Erythroblast (primary cell): ENCODE measurements at places on chromosomes 4 and X.
A peak's percentile ranks its signal among the peaks of the same experiment; 100 is the strongest.

- no peak for DNase-seq
These were observed 63.4 kb upstream of the MAB21L2 start for GRCh38 chr4:150518559-150518958.

GRCh38 chrX:23756165-23756564 is 13.1 kb upstream of the ACOT9 start:
- DNase-seq = peak; percentile 86

DNA sequence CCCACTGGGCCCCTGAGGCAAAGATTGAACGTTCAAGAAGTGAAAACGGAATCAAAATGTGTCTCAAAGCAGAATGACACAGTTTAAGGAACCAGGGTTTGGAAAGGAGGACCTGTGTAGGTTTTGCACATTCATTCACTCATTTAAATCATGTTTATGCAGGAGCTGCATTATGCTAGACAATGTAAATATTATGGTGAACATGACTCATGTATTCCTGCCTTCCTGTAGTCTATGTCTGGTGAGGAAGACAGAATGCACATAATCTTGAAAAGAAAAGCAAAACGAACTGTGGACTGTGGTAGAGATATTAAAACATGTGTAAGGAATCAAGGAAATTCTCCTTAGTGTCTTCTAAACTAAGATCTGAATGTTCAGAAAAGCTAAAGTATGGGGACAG is 311.8 kb upstream of the SMIM31 start:
- DNase-seq = no peak

- DNase-seq = no peak
These were observed 35.7 kb downstream of the PARM1 start for GRCh38 chr4:74968456-74969164.

DNA sequence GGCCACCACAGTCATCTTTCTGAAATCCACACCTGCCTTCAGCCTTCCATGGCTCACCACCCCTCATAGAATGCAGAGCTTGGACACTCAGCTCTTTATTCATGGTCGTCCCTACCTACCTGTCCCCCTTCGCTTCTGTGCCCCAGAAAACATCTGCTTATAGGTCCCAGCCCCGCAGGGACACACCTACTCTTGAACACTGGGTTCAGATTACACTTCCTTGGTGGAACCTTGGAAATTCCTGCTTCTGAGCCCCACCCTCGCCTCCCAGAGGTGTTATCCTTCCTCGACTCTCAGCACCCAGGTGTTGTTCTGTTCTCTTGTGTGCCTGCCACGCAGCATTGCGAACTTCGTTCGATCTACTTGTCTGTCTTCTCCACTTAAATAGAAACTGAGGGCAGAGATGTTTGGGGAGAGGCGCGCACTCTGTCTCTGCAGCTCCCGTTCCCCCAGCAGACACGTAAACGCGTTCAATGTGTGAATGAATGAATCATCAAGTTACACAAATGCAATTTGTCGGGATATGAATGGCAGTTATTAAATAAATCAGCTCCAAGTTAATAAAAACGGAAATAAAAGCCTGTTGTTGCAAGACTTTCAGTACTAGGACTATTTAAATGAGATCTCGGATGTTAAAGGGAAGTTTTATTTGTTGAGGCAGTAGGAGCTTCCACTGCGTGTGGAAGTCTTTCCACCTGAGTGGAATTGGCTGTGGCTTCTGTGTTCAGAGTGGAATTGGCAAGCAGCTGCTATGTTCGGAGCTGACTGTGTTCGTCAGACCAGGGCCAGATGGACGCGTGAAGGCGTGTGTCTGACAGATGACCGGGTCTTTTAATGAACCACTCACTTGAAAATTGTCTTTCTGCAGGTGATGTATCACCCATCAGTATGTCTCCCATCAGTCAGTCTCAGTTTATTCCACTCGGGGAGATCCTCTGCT is 95.6 kb downstream of the STOX2 start:
- DNase-seq = no peak

DNA sequence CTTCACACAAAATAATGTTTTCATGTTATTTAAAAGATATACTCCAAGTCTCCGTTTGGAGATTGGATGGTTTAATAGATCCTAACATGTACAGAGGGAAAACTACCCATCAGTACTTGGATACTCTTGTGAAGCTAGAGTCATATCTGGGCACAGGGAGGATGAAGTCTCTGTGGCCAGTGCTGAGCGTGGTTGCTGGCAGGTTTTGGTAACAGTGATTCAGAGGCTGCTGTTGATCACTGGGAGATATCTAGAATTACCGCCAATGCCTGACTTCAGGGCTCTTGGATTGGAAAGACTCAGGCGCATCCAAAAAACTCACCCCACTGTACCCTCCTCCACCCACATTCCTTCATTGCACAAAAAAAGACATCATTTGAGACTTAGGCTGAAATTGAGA is 107.2 kb upstream of the PGRMC2 start:
- DNase-seq = no peak

- no peak for DNase-seq
These were observed 21.4 kb upstream of the SMIM14 start for GRCh38 chr4:39660045-39660444.

DNA sequence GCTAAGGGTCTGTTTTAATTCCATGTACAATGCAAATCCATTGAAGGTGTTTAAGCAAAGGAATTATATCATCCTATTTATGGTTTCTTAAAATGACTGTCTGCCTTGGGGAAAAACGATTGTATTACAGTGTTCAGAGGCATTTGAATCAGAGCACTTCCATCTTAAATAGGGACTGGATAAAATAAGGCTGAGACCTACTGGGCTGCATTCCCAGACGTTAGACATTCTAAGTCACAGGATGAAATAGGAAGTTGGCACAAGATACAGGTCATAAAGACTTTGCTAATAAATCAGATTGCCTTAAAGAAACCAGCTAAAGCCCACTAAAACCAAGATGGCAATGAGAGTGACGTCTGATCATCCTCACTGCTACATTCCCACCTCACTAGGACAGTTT is 1167.2 kb upstream of the PABPC4L start:
- DNase-seq = no peak

DNA sequence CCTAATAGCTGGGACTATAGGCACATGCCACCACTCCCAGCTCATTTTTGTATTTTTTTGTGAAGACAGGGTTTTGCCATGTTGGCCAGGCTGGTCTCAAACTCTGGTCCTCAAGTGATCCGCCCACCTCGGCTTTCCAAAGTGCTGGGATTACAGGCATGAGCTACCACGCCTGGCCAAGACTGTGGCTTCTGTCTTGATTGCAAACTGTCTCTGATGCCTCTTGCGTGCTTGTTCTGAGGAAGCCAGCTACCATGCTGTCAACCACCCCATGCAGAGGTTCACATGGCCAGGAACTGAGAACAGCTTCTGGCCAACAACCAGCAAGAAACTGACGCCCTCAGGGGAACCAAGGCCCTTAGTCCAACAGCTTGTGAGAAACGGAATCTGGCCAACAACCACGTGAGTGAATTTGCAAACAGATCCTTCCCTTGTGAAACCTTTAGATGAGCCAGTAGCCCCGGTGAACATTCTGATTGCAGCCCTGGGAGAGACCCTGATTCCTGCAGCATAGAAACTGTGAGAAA is 71.2 kb downstream of the SUPT20HL2 start:
- no peak for DNase-seq

GRCh38 chr4:82975792-82976191 is 34.8 kb downstream of the LIN54 start:
- DNase-seq = no peak

DNA sequence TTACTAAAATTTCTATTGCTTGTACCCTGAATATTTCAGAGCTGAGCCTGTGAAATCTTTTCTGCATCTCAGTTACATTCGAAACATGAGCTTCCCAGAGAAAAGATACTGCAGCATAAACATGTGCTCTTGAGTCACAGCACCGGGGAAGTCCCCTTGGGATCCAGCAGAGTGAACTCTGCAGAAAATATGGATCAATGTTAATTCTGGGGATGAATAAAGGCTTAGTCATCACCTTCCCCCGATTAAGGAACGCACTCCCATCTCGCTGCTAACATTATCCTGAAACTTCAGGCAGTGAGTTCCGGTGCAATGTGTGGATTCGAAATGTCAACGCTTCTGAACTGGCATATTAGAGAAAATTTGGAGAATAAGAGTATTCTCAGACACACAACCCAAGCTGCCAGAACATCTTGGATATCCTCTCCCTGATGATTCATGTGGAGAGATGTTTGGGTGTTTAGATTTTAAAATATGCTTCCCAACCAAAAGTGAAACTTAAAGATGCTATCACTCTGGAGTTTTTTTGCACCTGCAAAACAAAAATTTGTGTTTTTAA is 90.8 kb downstream of the IRF2 start:
- no peak for DNase-seq

DNA sequence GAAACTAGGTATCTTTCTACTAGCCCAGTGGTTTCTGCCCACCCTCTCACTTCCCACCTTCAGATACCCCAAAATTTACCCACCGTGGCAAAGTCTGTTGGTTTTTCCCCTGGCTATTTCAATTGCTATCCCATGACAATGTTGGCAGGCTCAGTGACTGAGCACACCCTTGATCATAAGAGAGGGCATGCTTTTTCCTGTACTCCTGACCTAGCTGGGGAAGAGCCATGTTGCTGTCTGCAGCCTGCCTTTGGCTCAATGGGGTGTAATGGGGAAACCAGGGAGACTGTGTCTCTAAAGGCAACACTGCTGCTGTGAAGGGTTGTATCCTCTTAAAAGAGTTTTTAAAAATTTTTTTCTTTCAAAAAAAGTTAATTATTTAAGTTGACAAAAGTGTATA is 90.4 kb upstream of the CITED1 start:
- DNase-seq = no peak

GRCh38 chr4:101787701-101788316 is 2.7 kb upstream of the BANK1 start:
- DNase-seq = no peak

DNA sequence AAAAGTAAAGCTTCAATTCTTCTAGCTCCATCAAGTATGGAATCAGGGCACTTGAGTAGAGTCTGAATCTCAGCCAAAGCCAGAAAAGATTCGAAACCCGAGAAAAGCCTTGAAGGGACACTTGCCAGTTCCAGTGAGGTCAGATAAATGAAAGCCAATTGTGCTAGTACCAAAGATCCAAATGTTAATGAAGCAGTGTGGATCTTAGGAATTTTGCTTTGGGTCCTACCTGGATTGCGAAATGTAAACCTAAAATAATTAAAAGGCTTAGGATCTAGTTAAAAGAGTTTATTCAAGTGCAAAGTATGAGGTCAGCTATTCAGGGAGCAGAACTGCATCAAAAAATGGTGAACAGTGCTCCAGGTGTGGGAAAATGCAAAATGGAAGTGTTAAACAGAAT is 552.6 kb downstream of the NAP1L3 start:
- DNase-seq = no peak

DNA sequence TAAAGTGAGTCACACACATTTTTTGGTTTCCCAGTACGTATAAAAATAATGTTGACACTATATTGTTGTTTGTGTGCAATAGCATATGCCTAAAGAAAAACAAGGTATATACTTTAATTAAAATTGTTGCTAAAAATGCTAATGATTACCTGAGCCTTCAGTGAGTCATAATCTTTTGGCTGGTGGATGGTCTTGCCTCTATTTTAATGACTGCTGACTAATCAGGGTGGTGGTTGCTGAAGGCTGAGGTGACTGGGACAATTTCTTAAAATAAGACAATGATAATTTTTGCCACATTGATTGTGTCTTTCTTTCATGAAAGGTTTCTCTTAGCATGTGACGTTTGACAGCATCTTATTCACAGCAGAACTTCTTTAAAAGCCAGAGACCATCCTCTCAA is 21.0 kb upstream of the ANXA10 start:
- no peak for DNase-seq

- no peak for DNase-seq
These were observed 73.0 kb upstream of the PJA1 start for GRCh38 chrX:69238114-69238886.

GRCh38 chr4:188113156-188113555 is 3.8 kb upstream of the TRIML2 start:
- no peak for DNase-seq

DNA sequence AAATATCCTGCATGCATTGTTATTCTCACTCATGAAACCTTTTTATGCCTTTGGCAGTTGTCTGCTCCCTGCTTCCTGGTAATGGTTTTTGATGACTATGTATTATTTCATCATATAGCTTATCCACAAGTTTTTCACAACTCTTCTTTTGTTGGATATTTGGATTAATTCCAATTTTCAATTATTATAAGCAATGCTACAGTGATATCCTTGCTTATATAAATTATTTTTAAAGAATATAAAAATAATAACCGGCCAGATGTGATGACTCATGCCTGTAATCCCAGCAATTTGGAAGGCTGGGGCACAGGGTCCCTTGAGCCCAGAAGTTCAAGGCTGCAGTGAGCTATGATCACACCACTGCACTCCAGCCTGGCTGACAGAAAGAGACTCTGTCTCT is 47.0 kb downstream of the ASIC5 start:
- no peak for DNase-seq

DNA sequence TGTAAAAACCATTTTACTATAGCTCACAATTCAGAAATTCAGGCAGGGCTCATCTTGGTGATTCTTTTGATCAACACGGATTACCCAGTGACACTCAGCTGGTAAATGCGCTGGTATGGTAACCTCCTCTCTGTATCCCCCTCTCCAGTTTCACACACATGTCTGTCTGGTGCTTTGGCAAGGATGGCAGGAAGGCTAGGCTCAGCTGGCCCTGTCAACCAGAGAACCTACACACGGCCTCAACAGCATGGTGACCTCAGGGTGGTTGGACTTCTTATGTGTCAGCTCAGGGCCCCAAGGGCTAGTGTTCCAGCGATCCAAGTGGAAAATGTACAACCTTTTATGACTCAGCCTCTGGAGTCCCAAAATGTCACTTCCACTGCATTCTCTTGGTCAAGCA is 55.7 kb upstream of the EOLA2 start:
- no peak for DNase-seq

DNA sequence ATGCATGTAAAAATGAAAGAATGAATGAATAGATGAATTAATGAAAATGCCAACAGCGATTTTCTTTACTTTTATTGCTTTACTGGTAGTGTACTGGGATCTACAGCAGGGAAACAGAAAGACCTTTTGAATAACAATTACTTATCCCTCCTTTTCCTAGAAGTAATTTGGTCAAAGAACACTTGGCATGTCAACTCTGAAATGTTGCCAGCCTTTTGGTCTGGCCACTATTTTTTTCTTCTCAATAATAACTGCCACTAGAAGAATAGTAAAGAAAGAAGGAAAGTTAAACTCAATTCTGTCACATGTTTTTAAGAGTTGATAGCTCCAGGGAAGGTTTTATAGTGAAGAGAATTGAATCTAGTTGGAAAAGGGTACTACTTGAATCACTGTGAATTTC is 52.9 kb downstream of the EPHA5 start:
- no peak for DNase-seq

DNA sequence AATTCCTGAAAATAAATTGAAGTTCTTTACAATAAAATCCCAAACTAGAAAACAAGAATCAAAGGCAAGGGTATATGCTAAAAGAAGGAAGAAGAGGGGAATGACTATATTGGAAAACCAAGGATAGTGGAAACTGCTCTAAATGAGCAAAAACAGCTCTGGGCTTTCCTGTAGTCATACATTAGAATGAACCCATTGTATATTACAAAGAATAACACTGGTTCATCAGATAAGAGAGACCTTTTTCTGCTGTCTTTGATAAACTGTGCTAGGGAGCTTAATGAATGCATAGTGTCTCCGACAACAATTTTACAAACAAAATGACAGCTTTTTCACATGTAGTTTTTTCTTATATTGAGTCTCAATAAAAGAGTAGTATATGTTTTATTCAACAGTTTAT is 26.6 kb downstream of the TLR2 start:
- no peak for DNase-seq

- DNase-seq = no peak
These were observed 49.7 kb downstream of the HTT start for GRCh38 chr4:3124070-3124767.

GRCh38 chrX:68846536-68846935 is 17.7 kb downstream of the EFNB1 start:
- DNase-seq = no peak
